Activated CD8-positive, alpha-beta memory T cell treated with anti-CD3 and anti-CD28 coated beads, Interleukin-2, amount 50 U/mL, for 48 hours (primary cell): ENCODE measurements at places on chromosomes 1 and 21.
A peak's percentile ranks its signal among the peaks of the same experiment; 100 is the strongest.

DNA sequence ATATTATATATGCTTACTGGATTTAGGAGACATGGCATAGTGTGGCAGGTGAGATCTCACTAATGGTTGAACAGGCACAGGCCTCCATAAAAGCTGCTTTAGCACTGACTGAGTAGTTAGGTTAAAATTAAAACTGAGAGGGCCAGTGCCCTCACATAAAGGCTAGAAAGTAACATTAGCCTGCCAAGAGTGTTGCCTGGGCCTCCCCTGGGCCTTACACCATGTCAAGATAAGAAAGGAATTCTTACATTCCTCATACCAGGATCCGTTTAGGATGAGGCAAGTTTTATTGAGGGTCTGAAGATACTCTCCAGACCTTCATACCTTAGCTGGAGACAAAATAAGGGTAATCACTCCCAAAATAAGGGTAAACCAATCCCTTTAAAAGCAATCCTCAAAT, 1011.8 kb downstream of the PLA2G4A start:
- no peak for DNase-seq

DNA sequence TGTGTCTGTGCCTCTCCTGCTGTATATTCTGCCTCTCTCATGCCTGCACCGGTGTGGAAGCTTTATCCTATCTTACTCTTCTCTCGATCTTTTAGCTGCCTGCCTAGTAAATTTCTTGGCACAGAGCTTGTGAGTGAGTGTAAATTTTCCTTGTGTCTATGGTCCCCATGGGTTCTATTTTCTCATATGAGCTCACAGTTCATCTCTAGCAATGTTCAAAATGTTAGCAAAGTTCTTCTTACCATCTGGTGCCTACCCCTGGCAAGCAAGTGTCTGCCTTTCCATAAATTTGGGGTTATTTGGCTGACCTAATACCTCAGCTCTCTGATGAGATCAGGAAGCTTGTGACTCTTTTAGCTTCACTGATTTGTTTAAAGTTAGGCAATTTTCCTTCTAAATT, 572.1 kb upstream of the BRINP3 start:
- DNase-seq = no peak

- no peak for DNase-seq
These were observed 40.3 kb downstream of the ZZZ3 start for GRCh38 chr1:77642196-77642595.

GRCh38 chr1:224087286-224087794, 26.6 kb upstream of the FBXO28 start:
- DNase-seq = no peak

- no peak for DNase-seq
These were observed 548 bp upstream of the CDC20 start for GRCh38 chr1:43358121-43358745.

DNA sequence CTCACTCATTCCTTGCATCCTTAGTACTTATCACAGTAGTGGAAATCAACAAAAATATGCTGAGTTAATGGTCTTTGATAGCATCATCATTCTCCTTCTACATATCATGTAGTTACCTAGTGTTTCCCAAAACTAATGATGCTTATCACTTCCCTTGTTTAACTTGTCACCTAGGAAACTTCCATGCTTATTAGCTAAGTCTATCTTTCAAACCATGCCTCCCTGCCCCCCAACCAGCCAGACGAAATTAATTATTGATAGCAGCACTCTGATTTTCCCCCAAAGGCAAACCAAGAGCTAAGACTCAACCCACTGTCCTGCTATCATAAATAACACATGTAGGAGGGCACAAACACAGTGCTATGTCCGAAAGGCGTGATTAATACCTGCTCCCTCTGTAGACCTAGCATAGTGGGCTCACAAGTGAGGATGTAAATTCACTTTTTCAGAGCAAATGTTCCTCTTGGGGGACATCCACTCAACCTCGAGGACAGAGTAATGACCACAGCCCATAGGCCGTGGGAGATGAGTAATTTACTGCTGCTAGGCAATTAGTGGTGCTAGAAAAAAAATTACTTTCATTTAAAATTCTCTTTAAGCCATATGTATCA, 25.8 kb upstream of the LPAR3 start:
- DNase-seq = no peak

GRCh38 chr21:29436143-29436542, 137.4 kb downstream of the BACH1 start:
- peak; percentile 54 for DNase-seq
